ENCODE measurements at places on chromosomes 16 and 17.

DNA sequence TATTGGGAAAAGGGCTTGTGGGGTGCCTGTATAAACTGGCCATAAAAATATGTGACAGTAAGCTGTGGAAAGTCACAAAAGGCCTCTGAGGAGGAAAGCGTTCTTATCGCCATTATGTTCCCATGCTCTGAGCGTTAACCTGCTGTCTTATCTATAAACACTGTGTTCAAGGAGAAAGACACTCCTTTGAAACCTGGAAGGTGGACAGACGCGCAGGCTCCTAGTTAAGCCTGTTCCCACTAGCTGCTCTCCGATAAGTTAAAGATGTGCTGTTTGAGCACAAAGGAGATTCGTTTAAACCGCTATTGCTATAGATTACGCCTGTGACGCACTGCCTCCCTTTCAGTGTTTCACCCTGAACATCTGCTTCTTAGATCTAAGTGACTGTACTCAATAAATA, 5.2 kb downstream of the ALOX12B start:
- no peak for DNase-seq

DNA sequence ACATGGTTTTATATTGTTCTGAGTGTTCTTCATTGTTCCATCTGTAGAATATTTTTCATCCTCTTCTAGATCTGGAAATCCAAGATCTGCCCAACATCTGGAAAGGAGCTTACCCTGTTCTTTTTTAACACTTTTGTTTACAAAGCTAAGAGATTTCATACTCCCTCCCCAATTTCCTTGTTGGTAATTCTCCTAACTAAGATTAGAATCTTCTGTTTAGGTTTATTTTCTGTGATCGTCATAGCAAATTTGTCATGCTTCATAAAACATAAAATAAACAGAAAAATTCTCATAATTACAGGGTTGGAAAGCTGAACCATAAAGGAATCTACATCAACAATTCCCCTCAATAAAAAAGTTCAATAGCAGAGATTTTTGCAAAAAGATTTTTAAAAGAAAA, 580.3 kb upstream of the CA10 start:
- DNase-seq, result no peak

DNA sequence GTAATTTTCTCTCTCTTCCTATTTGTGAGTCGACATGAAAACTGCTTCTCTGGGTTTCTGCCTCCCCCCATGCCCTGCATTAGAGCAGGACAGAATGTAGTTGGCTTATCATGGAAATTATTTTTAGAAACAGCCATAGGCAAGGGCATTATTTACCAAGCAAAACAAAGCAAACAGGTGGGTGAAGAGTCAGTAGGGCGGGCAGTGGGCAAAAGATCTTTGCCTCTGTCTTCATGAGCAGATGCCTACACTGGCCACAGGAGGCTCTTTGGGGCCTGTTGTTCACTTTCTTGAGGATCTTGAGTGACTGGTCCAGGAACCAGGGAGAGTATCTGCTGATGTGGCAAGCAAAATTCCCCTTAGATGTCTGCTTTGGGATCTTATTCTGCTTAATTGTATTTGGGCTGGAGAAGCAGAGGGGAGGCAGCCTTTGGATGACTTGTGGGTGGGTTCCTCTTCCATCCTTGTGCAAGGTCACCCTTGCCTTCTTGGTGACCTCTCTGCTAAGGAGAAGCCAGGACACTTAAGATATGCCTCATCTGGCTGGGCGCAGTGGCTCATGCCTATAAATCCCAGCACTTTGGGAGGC, 42.5 kb upstream of the CLEC19A start:
- DNase-seq, result no peak

- no peak for DNase-seq
These were observed 18.3 kb downstream of the CPNE7 start for GRCh38 chr16:89593841-89594240.

DNA sequence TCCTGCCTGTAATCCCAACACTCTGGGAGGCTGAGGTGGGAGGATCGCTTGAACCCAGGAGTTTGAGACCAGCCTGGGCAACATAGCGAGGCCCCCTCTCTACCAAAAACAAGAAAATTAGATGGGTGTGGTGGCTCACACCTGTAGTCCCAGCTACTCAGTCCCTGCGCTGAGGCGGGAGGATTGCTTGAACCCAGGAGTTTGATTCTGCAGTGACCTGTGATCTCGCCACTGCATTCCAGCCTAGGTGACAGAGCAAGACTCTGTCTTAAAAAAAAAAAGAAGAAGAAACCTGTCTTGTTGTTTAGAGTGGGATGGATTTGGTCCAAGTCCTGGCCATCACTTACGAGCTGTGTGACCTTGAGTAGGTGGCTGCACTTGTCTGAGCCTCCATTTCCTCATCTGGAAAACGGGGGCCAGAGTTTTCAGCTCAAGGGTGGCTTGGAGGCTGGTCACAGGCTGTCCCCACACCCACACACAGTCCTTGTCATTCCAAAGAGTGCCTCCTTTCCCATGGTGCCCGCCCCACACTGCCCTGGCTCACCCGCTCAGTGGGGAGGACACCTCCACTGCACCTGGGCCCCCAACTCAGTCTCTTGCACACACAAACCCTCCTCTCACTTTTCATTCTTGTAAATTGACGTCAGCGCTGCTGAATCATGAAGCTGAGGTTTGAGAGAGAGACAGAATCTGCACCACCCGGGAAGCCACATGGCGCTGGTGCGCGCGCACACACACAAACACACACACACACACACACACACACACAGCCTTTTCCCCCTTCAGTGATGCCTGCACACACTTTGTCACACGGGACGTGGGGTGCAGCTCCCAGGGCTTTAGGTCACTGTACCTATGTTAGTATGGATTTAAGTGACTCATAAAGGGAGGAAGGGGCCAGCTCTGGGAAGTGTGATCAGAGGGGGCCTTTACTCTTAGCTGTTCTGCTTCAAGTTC, 4.2 kb downstream of the SOCS1 start:
- no peak for DNase-seq

DNA sequence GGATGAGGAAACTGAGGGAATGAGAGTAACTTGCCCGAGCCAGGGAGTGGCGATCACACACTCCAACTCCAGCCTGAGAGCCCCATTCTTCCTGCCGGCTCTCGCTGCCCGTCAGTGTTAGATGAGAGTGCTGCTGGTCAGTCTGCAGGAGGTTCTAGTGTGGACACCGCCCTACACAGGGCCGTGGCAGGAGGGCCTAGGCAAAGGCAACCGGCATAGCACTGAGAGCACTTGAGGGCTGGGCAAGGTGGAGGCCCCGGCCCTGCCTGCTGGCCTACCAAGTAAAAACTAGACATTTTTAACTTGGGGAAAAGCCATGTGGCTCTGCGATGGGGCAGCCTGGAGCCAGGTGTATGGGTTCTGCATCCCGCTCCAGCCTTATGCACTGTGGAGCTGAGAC, 354.8 kb downstream of the SEC14L1 start:
- DNase-seq, result no peak

DNA sequence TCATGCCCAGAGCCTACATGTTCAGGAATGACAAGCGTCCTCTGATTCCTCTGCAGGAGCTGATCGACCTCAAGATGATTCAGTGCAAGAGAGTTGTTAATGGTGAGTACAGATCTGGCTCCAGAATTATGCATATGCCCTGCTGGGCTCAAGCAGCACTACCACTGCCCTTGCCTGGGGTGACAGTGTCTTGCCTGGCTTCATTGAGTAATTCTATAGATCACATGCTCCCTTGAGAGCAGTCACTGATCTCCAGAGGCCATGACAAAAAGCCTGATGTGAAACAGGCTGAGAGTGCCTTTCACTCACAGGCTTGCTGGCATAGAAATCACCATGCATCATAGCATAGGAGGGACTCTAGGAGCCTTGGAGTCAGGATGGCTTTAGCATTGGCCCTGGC, 26.4 kb downstream of the DUS2 start:
- DNase-seq, result no peak
